ENCODE measurements at places on chromosomes 4 and X.

- DNase-seq, result peak; percentile 12
These were observed 6.7 kb upstream of the RUFY3 start for GRCh38 chr4:70715097-70715496.

GRCh38 chr4:111698361-111698760 is 446.9 kb upstream of the FAM241A start:
- DNase-seq, result no peak

- DNase-seq, result peak; percentile 36
These were observed 75.6 kb downstream of the CCNG2 start for GRCh38 chr4:77232653-77233052.

GRCh38 chrX:13254076-13254785 is 65.6 kb downstream of the ATXN3L start:
- DNase-seq, result peak; percentile 44

DNA sequence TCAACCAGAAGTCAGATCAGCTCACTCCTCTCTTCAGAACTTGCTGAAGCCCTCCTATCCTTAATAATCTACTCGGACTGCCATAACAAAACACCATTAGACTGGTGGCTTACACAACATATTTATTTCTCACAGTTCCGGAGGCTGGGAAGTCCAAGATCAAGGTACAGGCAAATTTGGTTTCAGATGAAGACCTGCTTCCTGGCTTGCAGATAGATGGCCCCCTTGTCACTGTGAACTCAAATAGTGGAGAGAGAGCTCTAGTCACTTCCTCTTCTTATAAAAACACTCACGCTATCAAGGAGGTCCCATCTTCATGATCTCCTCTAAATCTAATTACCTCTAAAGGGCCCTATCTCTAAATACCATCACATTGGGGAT is 125.1 kb downstream of the CAMK2D start:
- DNase-seq, result peak; percentile 7

- DNase-seq, result no peak
These were observed 37.9 kb downstream of the MFAP3L start for GRCh38 chr4:169988252-169988651.

GRCh38 chr4:140012688-140013486 is 141.1 kb downstream of the MAML3 start:
- peak; percentile 93 for DNase-seq

GRCh38 chrX:17377091-17377717 is 2.2 kb downstream of the NHS start:
- peak; percentile 76 for DNase-seq

GRCh38 chrX:134929808-134930207 is 61.0 kb upstream of the SMIM10 start:
- DNase-seq, result peak; percentile 25

DNA sequence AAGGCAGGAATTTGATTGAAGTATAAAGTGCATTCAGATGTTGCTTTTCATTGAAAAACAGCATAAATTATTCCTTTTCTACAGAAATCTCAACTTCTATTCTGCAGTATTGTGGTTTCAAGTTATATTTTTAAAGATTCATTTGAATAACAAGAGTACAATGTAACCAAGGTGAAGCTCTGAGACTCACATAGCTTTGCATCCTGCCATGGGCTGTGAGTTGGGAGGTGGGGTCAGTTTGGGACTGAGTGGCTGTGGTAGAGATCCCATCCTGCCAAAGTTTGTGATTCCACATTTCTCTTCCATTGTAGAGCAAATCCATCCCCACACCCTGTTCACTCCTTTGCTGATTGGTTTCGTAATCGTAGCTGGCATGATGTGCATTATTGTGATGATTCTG is 69.2 kb downstream of the KIT start:
- DNase-seq, result no peak

DNA sequence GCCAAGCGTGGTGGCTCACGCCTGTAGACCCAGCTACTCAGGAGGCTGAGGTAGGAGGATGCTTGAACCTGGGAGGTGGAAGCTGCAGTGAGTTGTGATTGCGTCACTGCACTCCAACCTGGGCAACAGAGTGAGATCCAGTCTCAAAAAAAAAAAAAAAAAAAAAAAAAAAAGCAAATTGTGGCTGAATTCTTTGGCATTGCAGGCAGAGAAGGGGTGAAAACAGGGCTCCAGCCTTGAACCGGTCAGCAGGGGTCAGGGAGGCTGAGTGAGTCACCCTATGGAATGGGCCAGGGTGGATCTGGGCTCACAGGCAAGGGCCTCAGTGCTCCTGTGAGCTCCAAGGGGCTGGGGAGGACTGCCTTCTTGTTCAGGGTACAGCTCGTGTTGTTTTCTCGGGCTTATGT is 13.2 kb upstream of the FAM3A start:
- peak; percentile 62 for DNase-seq

- no peak for DNase-seq
These were observed 34.5 kb upstream of the PLA2G12A start for GRCh38 chr4:109764376-109764775.

DNA sequence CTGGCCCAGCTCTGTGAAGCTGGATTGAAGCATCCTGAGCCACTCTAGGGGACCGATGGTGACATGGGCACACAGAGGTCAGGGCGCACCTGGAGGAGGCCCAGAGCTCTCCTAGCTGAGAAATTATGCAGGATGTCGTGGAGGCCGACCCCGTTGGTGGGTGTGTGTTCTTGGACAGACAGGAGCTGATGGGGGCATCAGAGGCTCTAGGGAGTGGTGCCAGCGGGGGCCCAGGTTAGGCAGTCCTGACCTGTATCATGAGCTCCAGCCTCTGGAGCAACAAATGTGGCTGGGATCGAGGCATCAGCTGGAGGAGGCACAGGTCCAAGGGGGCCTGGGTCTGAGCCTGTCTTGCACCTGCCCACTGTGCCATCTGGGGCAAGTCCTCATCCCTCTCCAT is 124.6 kb upstream of the PSAPL1 start:
- DNase-seq, result no peak

DNA sequence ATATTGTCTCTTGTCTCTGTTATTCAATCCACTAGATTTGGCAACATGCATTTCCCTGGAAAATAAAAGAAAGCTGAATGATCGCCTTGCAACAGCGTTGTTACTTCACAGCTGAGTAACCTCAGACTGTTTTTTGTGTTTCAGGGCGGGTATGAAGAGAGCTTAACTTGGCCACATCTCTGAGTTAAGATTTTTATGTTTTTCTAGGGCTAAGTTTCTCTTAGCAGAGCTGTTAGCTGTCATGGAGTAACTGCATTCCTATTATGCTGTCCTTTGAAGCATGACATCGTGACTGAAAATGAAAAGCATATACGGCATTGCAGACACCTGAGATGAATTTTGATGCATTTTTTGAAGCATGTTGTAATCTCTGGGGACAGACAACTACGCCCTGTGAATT is 1798.9 kb downstream of the PCDH7 start:
- no peak for DNase-seq

DNA sequence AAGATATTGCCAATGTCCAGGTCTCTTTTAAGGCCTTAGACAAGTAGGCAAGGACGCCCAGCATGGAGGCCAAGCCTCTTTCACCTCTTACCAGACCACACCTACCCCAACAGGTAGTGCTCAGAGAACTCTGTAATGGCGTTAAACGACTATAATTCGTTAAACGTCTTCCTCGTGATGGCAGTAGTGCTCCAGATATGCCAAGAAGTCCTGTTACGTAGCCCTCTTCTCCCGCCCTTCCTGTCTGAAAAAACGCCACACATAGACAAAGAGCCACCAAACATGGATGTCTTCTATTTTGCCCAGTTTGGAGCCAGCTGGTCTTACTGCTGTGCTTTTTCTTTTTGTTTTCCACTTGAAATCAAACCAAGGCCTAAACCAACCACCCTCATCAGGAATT is 190.7 kb downstream of the OR13H1 start:
- DNase-seq, result peak; percentile 3

GRCh38 chr4:76607846-76608245 is 172.8 kb downstream of the SHROOM3 start:
- no peak for DNase-seq

DNA sequence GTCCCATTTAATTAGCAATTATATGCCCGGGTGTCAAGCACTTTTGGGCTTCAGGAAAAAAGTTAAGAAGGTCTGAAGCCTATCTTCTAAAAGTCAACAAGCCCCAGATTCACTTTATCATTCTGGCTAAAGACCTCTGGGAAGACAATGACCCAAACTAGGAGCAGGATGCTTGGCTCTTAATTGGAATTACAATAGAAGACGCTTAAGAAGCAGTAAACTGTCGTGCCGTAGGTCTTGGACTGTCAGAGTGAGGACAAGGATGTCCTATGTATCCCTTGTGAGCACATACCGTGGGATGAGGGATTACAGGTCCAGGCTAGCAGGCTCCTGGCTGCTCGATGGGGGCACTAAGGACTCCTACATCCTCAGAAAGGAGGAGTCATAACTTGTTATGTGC is 3.2 kb upstream of the ARHGAP36 start:
- no peak for DNase-seq

DNA sequence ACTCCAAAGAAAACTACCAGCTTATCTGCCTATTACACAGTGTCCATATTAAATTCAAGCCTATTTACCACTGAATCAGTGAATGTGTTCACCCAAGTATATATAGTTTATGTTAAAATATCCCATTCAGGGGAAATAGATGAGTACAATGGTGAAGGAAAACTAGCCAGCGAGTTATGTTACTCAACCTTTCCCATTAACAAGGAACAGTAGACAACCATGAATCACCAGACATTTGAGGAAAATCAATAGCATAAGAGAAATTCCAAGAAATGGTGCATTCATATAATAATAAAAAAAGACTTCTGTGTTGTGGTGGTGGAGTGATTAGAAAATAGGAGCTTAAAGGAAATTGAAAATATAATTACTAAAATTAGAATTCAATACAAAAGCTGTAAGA is 21.3 kb downstream of the IQCM start:
- DNase-seq, result peak; percentile 33

GRCh38 chr4:142467088-142467487 is 379.0 kb downstream of the INPP4B start:
- DNase-seq, result no peak

- no peak for DNase-seq
These were observed 11.2 kb downstream of the ABLIM2 start for GRCh38 chr4:8147231-8147970.

GRCh38 chr4:38314663-38315062 is 349.3 kb upstream of the KLF3 start:
- no peak for DNase-seq

DNA sequence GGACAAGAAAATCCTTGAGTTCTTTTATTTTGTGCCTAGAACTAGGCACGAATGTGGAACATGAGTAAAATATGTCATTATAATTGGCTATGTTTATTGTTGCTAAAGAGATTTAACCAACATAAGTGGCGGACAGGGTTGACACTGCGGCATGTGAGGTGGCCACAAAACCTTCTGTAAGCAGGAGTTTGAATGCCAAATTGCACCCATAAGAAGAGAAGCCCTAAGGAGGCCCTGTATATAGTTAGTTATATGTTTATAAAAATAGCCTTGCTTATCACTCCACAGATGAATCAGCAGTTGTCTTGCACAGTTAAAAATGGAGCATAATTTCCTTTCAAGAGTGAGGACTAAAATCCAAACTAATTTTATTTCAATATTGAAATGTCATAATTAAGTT is 336.1 kb downstream of the GBA3 start:
- no peak for DNase-seq

- DNase-seq, result peak; percentile 35
These were observed 248.9 kb downstream of the SLC7A11 start for GRCh38 chr4:137993232-137993631.

DNA sequence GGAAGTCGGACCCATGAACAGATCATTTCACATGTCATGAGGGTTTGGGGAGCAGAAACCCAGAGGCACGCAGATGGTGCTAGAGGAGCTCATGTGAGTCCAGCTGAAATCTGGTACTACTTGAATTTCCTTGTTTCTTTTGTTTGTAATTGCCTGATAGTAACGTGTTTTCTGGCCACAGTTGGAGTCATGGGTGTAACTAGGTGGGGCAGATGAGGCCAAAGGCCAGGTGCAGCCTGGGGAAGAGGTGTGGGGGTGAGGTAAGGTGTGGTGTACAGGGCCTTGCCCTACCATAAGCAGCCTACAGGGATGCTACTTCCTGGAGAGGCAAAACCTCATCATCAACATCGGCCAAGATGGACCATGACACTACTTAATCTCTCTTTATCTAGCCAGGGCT is 271.4 kb downstream of the PTTG2 start:
- DNase-seq, result no peak

- DNase-seq, result no peak
These were observed 67.4 kb upstream of the EPHA5 start for GRCh38 chr4:65737672-65738071.

DNA sequence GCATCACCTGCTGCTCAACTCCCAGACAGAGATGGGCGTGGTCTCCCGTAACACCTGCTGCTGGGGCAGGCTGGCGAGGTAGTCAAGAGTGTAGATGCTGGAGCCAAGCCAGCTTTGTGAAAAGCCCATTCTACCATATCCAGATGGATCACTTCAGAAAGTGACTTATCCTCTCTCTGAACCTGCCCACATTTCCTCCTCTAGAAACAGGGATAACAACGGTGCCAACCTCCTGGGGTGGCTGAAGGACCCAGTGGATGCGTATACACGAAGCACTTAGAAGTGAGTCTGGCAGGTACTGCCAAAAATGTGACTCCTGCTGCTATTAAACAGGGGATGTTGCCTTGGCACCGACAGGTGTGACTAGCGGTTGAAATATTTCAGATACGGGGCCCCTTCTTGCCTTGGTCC is 95.8 kb downstream of the SORBS2 start:
- no peak for DNase-seq

DNA sequence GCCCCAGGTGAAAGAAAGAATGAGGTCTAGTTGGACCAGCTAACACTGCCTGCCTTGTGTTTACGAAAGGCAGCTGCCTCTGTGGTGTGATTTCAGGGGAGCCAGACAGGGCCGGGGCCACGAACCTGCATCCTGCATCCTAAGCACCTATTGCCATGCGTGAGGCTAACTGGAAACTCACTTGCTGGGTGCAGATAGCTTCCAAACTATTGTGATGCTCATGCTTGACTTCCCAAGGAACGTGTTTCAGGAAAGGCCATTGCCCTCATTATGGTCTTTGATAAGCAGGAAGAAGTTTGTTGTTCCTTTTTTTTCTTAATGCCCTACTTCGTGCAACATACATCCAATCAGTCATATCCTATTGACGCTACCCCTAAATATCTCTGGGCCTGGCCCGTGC is 2.3 kb upstream of the IRF2 start:
- no peak for DNase-seq

GRCh38 chrX:153582896-153583295 is 16.0 kb downstream of the CCNQ start:
- peak; percentile 32 for DNase-seq

- DNase-seq, result no peak
These were observed 59.9 kb downstream of the CXCL13 start for GRCh38 chr4:77665381-77666069.

DNA sequence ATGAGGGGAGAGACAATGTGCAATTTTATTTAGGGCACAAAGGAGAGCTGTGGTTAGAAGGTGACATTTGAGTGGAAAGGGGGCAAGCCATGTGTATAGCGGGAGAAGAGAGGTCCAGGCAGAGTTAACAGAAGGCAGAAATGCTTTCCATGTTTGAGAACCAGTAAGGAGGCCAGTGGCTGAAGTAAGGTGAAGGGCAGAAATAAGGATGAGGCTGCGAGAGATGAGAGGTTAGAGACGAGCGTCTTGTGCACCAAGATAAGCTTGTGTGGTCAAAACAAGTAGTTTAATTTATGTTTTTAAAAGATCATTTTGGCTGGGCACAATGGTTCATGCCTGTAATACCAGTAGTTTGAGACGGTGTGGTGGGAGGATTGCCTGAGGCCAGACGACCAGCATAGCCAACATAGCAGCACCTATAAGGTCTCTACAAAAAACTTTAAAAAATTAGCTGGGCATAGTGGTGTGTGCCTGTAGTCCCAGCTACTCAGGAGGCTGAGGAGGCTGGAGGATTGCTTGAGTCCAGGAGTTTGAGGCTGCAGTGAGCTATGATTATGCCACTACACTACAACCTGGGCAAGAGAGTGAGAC is 8.5 kb downstream of the HTT start:
- no peak for DNase-seq

- DNase-seq, result no peak
These were observed 88.2 kb upstream of the TFDP3 start for GRCh38 chrX:133306316-133306715.

Measured in ELR (cell line).